ENCODE measurements at places on chromosomes 16 and 17.

DNA sequence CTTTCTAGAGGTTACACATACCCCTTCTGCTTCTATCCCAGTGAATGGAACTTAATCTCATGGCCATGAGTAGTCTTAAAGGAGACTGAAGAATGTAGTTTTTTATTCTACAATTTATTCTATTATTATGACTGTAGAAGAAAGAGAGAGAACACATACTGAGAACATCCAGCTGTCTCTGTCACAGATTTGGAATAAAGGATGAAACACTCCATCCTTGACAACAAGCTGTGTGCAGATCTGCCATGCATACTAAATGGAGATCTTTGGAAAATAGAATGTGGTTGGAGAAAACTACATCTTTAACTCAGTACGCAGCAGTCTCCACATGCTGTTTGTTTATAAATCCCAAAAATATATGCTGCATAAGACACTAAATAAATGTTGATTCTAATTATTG is 54.1 kb upstream of the NUDT7 start:
- no peak for DNase-seq

DNA sequence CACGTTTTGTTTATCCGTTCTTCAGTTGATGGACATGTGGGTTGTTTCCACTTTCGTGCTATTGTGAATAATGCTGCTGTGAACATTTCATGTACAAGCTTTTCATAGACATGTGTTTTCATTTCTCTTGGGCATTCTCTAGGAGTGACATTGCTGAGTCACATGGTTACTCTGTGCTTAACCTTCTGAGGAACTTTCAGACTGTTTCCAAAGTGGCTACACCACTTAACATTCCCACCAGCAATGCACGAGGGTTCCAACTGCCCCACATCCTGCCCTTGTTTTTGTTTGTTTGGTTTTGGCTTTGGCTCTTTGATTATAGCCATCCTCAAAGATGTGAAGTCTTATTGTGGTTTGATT is 14.2 kb upstream of the PEMT start:
- DNase-seq, result peak; percentile 39

DNA sequence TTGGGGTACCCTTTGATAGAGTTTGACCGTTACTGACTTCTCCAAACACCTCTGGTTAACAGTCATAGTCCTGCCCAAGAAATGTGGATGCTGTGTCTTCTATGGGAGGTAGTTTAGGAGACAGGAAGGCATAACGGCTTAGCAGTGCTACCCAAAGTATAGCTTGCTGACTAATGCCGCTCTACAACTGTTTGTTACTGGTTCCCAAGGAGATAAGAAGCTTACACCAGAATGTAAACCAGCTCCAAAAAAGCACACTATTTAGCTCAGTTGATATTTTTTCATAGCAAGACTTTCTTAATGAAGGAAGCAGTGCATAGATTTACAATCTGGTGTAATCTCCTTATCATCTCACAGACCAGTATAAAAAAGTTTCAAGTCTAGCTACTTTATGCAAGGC is 95.7 kb downstream of the HS3ST3B1 start:
- DNase-seq, result peak; percentile 27

GRCh38 chr16:3513892-3514583 is 13.2 kb downstream of the CLUAP1 start:
- no peak for DNase-seq

- no peak for DNase-seq
These were observed 1468.6 kb downstream of the CDH11 start for GRCh38 chr16:63653044-63653839.

DNA sequence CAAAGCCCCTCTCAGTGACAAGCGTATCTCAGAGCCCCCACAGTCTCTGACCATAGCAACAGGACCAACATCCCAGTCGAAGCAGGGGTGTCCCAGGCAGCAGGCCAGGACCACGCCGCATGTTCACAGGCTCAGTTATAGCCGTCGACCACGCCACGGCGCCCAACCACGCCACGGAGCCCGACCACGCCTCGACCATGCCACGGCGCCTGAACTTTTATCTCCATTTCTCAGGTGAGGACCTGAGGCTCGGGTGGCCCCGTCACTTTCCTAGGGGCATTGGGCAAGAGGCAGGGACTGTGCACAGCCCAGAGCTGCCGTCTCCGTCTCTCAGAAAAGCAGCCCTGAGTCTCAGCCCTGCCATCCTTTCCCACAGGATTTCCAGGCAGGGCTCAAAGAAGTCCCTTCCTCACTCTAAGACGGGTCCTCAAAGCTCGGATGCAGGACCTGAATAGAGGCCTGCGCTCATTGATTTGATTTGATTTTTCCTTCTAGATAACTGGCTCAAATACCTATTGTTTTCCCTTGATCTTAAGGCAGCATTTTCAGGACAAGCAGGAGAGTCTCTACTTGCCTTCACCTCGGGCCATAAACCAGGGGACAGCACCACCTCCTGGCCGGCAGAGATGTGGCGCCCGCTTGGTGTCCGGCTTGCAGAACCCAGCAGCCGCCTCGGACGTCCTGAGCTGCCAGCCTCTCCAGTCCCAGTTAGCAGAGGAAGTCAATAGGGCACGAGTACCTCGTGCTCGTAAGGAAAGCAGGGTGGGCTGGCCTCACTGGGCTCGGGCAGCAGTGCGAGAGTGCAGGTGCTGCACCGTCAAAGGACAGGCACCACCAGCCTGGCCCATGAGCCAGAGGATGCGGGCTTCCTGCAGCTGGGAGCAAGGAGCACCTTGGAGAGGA is 38.8 kb downstream of the C16orf95 start:
- peak; percentile 74 for DNase-seq

GRCh38 chr16:763369-764183 is 3.0 kb downstream of the MSLN start:
- DNase-seq, result no peak

GRCh38 chr16:53773150-53773846 is 69.3 kb downstream of the FTO start:
- peak; percentile 67 for DNase-seq

- no peak for DNase-seq
These were observed 47.9 kb downstream of the STH start for GRCh38 chr17:46046957-46047356.

DNA sequence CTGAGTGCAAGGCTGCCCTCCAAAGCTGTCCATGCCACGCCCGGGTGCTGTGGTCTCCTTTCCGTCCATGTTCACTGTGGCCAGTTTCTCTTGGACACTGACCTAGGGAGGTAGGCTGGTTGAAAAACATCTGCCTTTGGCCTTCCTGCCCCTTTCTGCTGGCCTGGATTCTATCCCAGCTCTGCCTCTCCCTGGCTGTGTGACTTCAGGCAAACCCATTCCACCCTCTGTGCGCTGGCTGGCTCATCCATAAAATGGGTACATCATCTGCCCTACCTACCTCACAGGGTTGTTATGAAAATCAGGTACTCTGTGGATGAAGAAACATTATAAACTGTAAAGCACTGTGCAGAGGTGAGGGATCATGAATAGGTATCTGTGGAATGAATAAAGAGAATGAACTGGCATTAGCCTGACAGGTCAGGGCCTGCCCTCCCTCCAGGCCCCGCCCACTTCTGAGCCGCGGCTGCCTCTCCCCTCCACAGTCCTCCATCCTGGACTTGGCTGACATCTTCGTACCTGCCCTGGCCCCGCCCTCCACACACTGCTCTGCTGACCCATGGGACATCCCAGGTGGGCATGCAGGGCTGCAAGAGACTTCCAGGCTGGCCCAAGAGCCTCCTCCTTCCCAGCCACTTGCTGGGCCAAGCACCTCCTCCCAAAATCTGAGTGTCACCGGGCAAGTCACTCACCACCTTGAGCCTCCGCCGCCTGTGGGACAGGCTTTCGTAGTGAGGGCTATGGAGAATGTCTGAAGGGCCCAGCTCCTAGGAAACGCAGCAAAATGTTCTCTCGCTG is 7.0 kb upstream of the SPATA20 start:
- DNase-seq, result no peak

DNA sequence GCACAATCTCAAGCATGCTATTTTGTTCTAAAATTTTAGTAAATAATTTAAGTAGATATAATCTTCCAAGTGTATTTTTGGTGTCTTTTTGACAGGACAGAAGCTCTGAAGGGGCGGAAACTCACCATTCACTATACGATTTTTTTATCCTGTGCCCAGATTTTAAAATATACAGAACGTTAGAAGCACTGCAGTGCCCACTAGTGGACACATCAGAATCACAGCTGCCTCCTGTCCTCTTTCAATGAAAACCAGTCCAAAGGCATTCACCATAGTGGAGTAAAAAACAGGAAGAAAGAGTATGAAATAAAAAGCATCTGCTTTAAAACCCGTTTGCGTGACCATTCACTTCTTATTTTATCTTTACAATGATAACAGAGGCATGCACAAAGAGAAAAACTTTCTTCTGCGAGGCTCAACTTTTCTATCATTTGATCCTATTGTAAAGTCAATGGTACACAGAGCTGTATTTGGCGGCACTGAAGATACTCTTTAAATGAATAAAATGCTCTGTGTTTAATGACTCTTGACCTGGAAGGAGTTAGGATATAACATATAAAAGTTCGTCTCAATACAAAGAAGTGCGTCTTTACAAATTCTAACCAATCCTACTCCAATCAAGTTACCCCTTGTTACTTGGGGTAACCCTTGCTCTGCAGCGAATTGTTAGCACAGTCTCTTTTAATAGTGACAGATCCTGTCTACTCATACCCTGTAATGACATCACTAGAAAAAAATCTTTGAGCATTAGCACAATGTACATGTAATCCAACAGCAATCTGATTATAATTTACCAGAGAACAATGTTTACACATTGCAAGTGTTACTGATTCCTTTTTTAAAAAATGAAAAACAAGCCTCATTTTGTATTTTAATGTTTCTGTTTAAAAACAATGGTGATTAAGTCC is 339.8 kb upstream of the PSMD7 start:
- peak; percentile 56 for DNase-seq

DNA sequence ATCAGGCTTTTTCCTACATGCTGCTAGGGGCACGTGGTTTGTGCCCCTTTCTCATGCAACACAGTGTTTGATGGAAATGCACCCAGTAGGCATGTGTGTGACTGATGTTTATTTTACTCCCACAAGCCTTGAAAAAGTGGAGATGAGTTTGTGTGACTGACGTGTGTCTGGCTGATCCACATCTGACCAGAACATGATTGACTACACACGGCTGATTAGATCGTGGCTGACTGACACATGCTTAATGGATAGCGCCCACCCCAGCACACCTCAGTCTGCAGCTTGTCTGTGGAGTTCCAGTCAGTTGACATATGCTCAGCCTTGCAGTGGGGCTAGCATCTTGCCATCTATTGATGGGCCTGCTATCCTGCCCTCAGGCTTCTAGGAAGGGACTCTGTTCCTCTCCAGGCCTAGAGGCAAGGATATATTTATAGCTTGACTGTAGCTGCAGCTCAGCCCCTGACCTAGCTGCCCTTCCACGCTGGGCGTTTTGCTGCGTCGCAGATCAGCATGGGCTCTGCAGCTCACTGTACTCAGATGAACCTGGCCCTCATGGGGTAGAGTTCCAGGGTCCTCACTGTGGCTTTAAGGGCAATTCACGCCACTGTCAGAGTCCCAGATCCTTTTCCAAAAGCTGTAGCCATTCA is 112.3 kb downstream of the HS3ST2 start:
- DNase-seq, result no peak

- no peak for DNase-seq
These were observed 32.7 kb upstream of the SSTR2 start for GRCh38 chr17:73132085-73132492.

DNA sequence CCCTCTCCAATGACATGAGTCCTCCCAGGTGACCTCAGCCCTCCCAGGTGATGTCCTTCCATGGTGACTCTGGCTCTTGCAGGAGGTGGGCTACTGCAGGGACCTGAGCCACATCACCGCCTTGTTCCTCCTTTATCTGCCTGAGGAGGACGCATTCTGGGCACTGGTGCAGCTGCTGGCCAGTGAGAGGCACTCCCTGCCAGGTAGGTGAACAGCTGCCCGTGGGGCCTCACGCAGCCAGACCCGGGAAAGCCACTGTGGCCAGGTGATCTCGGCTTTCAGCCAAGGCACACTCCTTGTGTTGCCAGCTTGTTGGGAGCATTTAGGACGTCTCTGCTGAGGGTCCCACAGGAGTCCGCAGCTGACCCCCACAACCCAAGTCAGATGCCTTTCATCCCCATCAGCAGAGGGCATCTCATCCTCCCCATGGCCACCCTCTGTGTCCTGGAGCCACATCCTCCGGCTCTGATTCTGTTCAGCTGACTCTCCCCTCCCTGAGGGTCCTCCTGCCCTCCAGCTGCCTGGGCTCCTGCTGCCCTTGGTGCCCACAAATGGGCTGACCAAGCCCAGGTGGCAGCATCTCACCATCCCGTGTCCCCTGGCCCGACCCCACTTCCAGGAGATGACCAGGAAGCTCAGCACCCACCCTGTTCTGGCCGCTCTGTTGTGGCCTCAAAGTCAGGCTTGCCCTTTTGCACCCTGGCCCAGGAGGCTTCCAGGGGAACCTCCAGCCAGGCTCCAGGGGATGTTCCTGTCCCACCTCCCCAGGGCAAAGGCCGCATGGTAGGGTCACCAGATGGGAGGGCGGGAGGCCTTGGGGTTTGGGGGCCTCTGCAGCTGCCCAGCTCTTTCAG is 20.1 kb downstream of the USP6 start:
- DNase-seq, result no peak

GRCh38 chr17:81440511-81441244 is 45.4 kb downstream of the BAHCC1 start:
- DNase-seq, result peak; percentile 53

DNA sequence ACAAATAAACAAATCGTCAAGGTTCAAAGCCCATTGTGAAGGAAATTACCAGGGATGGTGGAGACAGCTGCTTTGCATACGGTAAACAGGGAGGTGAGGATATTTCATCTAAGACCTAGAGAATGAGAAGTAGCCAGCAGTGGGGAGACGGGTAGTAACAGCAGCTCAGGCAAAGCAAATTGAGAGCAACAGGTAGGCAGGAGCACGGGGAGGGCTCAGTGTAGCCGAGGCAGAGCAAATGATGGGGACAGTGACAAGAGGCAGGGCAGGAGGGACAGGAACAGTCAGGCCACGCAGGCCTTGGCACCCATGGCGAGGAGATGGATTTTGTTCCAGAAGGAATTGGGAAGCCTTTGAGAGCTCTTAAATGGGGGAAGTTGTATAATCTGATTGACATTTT is 29.0 kb upstream of the SBK1 start:
- no peak for DNase-seq
